Heart left ventricle (tissue), 16 donors: ENCODE measurements at places on chromosomes 13 and 19. TPM values are rescaled to one million over a fixed set of nuclear protein-coding genes. Genes with fewer than 3 reads are reported as not detected.

DNA sequence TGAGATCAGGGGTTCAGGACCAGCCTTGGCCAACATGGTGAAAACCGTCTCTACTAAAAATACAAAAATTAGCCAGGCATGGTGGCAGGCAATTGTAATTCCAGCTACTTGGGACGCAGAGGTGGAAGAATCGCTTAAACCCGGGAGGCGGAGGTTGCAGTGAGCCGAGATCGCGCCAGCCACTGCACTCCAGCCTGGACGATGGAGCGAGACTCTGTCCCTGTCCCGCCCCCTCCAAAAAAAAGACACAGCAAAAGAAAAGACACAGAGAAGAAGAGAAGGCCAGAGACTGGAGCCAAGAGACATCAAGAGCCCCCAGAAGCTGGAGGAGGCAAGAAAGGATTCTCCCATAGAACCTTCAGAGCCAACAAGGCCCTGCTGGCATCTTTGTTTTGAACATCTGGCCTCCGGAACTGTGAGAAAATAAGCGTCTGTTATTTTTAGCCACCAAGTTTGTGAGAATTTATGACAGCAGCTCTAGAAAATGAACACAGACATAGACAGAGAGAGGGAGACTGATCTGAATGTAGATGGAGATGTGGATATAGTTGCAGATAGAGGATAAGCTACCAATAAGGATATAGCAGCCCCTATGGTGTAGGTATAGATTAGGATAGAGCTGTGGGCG lies 25.7 kb upstream of the PNMA8B start:
- no peak for DNase-seq

Gene KLF1
- not detected for total RNA-seq

DNA sequence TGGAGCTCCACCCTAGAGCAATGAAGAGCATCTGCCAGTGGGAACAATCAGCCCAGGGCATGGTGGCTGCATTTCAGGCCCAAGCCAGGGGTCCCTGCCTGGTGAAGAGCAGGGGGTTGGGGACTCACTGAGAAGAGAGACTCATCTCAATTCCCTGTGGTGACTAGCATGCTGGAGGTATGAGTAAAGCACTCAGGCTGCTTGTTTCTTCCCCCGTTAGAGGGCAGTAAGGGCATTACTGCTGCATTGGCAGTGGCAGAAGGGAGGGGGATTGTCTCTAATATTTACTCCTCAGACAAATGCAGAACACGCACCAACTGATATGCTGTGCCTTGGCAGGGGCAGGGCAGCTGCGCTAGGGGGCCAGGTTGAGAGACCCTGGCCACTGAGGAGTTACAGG lies 329.1 kb downstream of the SLITRK5 start:
- DNase-seq, result no peak

Gene CYTH2
- 12.3 TPM for total RNA-seq

GRCh38 chr13:41610404-41610803 lies 153.1 kb downstream of the RGCC start:
- no peak for DNase-seq

GRCh38 chr13:110630566-110631119 lies 15.3 kb downstream of the NAXD start:
- DNase-seq, result no peak

- peak; percentile 38 for DNase-seq
Observed at GRCh38 chr19:10517361-10517759, at the start of gene S1PR5. Gene S1PR5 (minus strand): TSS chr19:10517447. CDS start chr19:10515011, 2,436 bp downstream.

DNA sequence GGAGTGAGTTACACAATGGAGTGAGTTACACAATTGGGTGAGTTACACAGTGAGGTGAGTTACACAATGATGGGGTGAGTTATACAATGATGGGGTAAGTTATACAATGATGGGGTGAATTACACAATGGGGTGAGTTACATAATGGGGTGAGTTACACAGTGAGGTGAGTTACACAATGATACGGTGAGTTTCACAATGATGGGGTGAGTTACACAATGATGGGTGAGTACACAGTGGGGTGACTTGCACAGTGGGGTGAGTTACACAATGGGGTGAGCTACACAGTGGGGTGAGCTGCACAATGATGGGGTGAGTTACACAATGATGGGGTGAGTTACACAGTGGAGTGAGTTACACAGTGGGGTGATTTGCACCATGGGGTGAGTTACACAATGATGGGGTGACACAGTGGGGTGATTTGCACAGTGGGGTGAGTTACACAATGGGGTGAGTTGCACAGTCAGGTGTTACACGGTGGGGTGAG lies 52.5 kb upstream of the GAS6 start:
- DNase-seq, result no peak

GRCh38 chr13:110925023-110925612 lies 10.2 kb upstream of the ANKRD10 start:
- no peak for DNase-seq

Gene IFNL1
- not detected for total RNA-seq

GRCh38 chr13:99895444-99896368 lies 75.9 kb downstream of the ZIC5 start:
- no peak for DNase-seq

Gene RFPL4AL1
- not detected for total RNA-seq

GRCh38 chr13:98187965-98188261 lies 10.8 kb upstream of the RNF113B start:
- DNase-seq, result no peak

- DNase-seq, result no peak
Observed at GRCh38 chr13:45092663-45093062, 27.6 kb upstream of the GTF2F2 start.

- DNase-seq, result no peak
Observed at GRCh38 chr13:111488486-111489132, 168.2 kb downstream of the TEX29 start.

Gene OR7A5
- total RNA-seq, result not detected

Gene SYNGR4
- total RNA-seq, result not detected

GRCh38 chr13:113267642-113268405 lies 29.2 kb upstream of the LAMP1 start:
- no peak for DNase-seq

DNA sequence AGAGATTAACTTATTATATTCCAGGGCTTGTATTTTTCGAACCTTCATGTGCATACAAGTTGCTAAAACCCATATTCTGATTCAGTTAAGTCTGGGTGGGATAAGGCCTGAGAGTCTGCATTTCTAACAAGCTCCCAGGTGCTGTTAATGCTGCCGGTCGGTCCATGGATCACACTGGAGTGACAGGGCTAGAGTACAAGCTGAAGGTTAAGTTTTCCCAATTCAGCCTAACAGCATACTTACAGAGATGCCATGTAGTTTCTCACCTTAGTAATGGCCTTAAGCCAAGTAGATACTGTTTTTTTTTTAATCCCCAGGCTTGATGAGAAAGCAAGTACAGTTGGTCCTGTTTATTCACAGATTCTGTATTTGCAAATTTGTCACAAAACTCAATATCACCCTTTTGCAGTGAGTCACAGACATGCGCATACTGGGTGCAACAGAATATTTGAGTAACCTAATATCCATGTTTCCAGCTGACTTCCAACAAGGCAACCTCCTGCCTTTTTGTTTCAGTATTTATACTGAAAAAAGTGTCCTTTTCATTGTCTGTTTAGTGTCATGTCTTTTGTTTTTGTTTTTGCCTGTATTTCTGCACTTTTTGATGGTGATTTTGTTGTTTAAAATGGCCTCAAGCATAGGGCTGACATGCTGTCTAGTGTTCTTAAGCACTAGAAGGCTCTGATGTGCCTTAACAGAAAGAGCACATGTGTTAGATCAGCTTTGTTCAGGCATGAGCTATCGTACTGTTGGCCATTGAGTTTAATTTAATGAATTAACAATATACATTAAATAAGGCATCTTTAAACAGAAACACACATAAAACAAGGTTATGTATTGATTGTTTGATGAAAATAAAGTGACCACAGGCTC lies 875.0 kb downstream of the PCDH9 start:
- DNase-seq, result no peak

DNA sequence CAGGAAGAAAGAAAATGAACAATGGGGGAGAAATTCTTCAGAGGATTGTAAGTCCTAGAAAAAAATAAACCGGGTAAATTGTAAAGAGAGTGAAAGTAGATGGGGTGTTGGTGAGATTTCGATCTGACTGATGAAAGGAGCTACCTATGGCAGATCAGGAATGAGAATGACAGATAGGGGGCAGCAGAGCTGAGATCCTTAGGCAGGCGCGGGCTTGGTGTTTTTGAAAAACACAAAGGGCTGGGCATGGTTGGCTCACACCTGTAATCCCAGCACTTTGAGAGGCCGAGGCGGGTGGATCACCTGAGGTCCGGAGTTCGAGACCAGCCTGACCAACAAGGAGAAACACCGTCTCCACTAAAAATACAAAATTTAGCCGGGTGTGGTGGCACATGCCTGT lies 1468.6 kb upstream of the SLC10A2 start:
- no peak for DNase-seq
